Activated naive CD4-positive, alpha-beta T cell treated with anti-CD3 and anti-CD28 coated beads, Interleukin-2, amount 10 ng/mL, durations not matched to agents 7 days and 5 days (primary cell): ENCODE measurements at places on chromosomes 13 and 19.

DNA sequence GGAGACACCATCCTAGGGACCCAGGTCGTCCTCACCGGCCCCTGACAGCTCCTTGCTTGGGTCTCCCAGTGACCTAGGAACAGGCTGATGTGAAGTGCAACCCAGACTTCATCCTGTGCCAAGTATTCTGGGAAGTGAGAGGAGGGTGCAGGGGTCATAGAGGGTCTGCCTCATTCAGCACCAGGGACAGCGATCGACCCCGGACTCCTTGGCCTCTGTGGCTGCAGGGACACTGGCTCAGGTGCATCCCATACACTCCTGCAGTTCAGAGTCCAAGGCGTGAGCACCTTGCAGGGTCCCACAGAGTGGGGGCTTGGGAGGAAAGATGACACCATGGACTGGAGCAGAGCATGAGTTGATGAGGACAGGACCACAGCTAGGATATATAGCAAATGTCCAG lies 10.0 kb upstream of the OR10H2 start:
- no peak for DNase-seq

DNA sequence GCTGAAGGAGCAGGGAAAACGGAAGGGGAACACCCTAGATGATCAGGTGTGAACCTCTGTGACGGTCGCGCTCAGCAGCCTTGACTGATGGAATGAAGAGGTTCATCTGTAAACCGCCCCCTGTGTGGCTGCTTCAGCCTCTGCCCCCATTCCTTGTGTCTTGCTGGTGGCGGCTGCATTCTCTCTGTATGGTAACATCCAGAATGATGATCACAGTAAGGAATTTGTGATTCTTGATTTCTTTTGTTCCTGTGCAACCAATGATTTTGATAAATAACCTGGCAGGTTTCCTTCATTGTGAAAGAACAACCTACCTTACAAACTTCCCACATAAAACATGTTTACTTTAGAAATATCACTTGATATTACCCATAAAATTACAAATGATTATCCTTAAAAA lies 118.7 kb upstream of the MCF2L start:
- no peak for DNase-seq

DNA sequence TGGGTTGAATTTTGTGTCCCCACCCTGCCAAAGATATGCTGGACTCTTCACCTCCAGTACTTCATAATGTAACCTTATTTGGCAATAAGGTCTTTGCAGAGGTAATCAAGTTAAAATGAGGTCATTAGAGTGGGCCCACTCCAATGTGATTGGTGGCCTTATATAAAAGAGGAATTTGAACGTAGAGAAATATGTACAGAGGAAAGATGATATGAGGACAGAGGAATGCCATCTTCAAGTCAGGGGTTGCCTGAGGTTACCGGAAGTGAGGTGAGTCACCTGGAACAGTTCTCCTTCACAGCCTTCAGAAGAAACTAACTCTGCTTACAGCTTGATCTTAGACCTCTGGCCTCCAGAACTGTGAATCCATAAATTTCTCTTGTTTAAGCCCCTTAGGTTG lies 69.9 kb downstream of the GPC5 start:
- no peak for DNase-seq

DNA sequence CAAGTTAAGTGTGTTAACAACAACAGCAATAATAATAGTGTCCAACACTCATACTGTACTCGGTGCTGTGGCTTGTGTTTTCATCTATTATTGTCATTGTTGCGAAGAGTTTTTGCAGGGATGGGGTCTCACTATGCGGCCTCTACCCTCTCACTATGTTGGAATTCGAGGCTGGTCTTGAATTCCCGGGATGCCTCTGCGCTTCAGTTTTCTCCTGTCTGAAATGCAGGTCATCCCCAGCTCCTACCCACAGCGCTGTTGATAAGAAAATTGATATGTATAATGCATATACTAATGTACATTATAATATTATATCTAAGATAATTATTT lies 4.9 kb upstream of the SBK3 start:
- DNase-seq = no peak

- DNase-seq = peak; percentile 61
Measured at GRCh38 chr19:51690454-51691073, 2.6 kb upstream of the SPACA6 start.

GRCh38 chr19:53871454-53871853 lies 3.8 kb downstream of the MYADM start:
- no peak for DNase-seq
